ENCODE measurements at places on chromosomes 6 and 20.
A peak's percentile ranks its signal among the peaks of the same experiment; 100 is the strongest.

- DNase-seq = no peak
These were observed 105.0 kb upstream of the DUSP22 start for GRCh38 chr6:187210-187861.

- no peak for DNase-seq
These were observed 140.8 kb downstream of the DTNBP1 start for GRCh38 chr6:15522026-15522425.

DNA sequence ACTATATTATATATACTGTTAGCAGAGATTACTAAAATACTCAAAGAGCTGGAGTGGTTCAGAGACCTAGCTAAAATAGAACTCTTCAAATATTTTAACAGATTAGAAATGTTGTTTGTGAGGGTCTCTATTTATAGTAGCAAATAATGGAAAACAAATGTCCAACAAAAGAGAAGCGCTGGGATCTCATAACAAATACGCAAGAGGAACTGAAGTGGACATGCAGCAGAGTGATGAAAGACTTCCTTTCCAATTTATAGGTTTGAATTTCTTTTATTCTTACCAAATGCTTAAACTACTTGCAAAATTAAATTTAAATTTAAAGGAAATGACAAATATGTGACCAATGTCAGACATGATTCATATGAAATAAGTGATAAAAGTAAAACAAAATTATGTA is 49.9 kb downstream of the PIGU start:
- no peak for DNase-seq

DNA sequence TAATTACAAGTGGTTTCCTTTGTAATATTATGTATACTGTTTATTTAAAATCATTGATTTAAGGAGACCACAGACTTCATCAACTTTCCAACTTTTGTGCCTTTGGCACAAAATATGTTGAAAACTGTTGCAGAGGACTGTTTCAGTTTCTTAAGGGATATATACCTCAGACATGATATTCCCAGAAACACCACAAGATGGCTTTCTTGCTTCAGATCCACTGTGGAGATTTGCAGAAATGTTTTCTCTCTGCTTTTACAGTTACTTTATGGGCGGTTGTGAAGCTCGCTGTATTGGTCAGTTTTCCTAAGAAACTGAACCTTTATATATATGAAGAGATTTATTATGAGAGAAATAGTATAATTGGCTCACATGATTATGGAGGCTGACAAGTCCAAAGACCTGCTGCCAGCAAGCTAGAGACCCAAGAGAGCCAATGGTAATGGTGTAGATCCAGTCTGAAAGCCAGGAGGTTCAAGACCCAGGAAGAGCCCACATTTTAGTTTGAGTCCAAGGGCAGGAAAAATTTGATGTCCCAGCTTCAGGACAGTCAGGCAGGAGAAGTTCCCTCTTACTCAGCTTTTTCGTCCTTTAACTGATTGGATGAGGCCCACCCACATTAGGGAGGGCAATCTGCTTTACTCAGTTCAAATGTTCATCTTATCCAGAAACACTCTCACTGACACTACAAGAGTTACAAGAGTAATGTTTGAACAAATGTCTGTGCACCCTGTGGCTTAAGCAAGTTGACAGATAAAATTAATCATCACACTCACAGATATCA is 12.8 kb downstream of the ME1 start:
- no peak for DNase-seq

DNA sequence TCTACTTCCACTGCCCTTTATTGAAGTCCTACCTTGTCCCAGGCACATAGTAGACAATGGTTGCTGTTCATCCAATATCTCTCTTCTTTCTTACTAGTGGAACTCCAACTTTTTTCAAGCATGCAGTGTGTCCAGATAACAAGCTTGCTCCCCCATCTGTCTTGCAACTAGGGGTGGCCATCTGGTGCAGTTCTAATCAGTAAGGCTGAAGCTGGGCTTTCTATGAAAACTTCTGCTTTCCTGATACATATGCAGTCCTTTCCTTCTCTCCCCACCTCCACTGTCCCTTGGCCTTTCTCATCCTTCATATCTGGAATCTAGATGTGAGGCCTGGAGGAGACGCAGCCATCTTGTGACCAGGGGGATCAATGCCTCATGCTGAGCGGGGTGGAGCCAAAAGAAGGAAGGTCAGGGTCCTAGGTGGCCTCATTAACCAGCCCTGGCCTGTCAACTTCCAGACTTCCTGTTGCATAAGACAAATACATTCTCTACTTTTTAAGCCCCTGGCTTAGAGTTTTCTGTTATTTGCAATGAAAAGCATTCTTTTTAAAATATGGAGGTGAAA is 59.6 kb upstream of the ZFP64 start:
- DNase-seq = no peak

- DNase-seq = no peak
These were observed 17.4 kb downstream of the RSPH4A start for GRCh38 chr6:116633685-116634084.

GRCh38 chr20:36572701-36573102 is 695 bp upstream of the TGIF2 start:
- DNase-seq = no peak

GRCh38 chr6:21870076-21870730 is 276.7 kb downstream of the SOX4 start:
- DNase-seq = no peak

DNA sequence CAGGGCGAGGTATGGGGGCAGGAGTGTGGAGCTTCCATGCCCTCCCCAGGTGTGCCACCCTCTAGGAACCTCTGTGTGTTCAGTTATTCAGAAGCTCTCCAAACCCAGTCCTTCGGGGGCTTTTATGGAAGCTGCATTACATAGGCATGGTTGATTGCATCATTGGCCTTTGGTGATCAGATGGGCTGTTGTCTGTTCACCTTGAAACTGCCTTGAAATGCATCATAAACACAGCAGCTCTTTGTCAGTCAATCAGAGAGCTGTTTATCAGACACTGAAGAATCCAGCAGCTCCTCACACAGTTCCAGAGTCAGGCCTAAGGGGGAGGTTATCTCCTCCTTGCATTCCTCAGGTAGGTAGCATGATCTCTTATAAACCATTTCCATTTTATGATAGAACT is 62.4 kb downstream of the E2F3 start:
- DNase-seq = peak; percentile 19

DNA sequence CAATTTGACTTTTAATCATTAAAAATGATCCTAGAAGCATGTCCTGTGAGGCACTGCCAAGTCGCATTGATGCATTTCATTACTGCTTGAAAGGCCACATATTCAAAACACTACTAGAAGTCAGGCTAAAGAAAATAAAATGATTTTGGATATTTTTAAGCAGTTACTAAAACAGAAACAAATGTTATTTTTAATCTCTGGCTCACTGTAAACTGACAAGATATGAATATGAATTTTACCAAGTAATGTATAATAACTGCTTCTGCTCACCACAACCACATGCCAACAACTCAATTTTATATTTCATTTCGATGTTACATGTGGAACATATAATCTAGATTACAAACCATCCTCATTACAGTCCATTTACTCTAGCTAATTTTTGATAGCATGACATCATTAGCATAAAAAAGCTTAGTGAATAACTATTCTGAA is 90.6 kb downstream of the ATXN1 start:
- peak; percentile 68 for DNase-seq

DNA sequence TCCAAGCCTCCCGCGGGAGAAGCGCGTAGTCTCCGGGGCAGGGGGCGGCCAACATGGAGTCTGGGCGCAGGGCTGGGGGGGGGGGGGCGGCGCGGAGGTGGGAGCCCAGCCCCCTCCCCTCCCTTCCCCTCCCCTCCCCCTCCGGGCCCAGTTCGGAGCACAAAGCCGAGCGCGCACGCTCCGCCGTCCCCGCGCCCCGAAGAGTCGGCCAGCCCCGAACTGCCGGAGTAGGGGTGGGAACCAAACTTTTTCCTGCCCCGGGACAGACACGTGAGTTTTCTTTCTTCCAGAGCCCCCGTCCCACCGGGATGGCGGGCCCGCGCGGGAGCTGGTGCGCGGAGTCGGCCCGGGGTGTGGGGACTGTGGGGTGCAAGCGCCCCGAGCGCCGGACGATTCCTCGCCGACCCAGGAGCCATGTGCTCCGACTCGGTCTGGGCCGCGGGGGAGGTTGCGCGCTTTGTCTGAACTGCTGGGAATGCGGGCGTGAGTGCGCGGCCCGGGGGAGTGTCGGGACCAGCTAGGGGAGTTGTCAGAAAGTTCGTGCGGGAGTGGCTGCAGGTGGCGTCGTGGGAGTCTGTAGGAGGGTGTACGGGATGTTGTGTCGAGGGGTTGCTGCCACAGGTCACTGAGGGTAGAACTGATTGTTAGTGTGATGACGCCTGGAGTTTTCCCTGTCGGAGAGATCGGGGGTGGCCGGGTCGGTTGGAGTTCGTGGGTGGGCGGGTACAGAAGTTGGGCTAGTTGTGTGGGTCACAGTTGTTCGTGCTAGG is 1.2 kb downstream of the TGIF2 start:
- DNase-seq = peak; percentile 61

GRCh38 chr6:25165177-25165576 is 114.0 kb upstream of the CARMIL1 start:
- no peak for DNase-seq

DNA sequence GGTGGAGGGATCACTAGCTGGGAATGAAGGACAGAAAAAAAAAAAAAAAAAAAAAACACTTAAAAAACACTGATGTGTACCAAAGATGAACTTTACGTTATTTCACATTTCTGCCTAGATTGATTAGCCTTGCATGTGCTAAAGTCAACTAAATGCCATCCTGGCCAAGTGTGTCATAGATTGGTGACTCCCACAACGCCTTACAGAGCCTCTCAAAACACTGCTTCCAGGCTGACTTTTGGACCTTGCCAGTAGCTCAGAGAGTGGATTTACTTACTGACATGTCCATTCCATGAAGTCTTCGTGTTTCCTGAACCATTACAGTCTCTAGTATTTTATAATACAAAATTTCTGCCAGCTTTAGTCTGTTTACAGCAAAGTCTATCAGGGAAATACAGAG is 40.5 kb downstream of the RBL1 start:
- no peak for DNase-seq

DNA sequence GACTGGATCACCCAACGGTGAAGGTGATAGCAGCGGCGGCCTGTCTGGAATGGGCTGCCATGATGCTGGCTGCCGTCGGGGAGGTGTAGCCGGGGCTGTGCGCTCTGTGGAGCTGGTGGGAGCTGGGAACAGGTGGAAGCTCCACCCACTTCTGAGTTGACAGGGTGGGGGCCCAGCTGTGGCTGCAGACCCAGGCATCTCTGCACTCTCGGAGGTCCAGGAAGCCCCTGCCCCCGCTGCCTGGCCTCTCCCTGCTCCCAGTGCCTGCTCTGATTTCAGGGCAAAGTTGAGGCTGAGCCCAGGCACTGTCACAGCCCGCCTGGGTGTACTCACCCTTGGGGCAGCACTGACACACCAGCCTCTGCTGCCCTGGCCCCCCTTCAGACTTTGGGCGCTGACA is 18.1 kb upstream of the CHRNA4 start:
- DNase-seq = no peak

DNA sequence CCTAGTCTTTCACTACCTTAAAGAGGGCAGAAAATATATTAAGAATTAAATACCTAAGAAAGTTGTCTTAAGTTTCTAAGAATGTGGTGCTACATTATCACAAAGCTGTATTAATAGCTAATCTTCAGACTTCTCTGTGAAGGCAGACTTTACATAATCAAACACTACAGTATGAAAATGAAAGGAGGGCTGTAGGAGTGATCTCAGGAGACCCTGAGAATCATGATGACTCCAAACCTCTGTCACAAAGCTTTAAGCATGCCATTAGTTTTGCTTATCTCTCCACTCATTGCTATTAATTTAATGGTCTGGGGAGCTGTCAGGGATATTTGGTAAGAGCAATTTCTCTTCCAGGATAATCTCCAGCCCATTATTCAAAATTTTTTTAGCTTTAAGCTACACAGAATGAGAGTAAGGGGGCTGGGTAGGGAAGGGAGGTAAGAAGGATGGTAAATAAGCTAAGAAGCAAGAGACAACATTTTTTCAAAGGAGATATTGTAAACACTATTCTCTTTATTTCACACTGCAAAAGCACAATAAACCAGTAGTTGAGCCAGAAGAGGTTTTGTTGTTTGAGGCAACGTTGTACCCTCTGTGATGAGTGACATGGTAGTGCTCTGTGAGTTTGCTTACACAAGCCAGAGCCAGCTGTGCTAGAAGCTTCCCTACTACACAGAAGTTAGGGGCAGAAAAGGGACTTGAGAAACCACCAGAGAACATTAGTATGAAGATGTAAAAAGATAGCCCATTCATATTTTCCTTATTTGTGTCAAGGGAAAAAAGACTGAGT is 258.8 kb downstream of the GMDS start:
- DNase-seq = no peak

GRCh38 chr6:144580771-144581170 is 295.6 kb downstream of the UTRN start:
- no peak for DNase-seq

DNA sequence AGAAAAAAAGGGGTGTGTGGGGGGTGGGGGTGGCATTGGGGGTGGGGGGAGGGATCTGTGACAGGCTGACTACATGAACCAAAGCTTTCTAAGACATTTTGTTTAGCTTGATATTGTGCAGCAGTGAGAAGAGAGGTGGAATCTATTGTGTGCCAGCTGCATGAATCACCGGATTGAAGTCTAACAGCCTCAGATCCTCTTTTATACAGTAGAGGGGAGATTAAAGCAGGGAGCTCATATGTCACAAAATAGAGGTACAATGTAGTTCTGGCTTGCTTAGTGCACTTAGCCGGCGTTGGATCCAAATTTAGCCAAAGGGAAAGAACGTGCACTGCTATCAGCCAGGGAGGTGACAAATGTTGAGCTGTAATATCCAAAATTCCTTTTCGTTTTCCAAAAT is 404.2 kb upstream of the CITED2 start:
- DNase-seq = no peak

- DNase-seq = no peak
These were observed 103.5 kb upstream of the GPR6 start for GRCh38 chr6:109874621-109875020.

GRCh38 chr6:128259029-128259724 is 261.2 kb downstream of the PTPRK start:
- DNase-seq = peak; percentile 29

DNA sequence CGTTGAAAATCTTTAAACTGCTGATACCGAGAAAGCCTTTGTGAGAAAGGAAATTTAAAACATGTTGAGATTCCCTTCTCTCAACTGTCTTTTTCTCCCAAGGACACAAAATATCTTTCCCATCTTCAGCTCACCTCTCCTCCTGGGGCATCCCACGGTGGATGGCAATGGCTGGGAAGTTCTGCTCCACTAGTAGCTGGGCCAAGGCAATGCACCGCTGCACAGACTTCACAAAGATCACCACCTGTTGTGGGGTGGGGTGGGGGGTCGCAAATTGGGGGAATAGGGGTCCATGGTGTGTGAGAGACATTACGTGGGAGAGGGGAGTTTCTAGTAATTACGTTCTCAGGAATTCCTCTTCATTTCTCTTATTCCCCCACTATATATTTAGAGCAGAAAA is 2.4 kb downstream of the MCCD1 start:
- DNase-seq = no peak

- DNase-seq = no peak
These were observed 512 bp downstream of the TAP1 start for GRCh38 chr6:32852844-32853540.

Measured in GM06990 (cell line).